ENCODE measurements at places on chromosomes 7 and 10.
A peak's percentile ranks its signal among the peaks of the same experiment; 100 is the strongest.

DNA sequence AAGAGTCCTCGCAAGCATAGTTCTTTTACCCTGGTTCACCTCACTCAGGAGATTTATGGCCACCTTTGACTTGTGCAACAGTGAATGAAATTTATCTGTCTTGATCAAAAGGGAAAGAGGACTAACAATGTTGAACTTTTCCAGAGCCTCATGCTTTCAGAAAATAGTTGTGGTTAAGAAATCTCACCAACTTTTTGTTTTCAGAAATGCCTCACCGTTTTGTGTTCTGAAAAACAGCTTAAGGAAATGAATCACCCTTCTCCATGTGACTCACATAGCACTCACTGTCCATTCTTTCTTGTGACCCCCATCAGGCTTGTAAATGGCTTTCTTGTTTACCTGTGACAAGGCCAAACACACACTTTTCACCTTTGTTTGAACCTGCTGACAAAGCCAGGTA lies 148.6 kb upstream of the FAM3C start:
- peak; percentile 35 for DNase-seq

DNA sequence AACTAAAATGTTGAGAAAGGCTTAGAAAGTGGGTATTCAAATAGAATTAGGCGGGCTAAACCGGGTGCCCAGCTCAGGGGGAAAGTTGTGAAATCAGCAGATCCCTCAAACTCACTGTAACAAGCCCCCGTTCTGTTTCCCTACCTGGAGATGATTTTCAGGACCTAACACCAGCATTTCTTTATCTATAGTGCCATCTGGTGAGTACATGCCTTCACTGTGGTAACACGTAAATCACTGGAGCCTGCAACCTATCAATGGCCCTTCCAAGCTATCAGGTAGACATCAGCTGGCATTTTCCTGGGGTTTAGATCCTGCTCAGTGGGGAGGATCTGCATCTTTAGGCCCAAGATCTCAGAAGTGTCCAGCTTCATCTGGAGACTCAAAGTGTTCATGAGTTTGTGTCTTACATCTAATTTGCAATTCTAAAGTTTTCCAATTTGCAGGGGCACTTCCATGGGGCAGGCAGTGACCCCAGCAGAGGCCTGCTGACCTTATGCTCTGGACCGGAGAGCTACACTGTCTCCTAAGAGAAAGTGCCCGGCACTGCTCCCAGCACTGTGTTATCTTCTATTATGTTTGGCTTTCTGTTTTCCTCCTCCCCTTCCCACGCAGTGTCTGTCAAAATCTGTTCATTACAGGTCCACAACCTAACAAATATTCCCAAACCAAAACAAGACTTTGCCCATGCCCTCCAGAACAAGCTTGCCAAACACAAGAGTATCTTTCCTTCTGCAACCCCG lies 132.5 kb downstream of the LSM5 start:
- DNase-seq, result no peak

DNA sequence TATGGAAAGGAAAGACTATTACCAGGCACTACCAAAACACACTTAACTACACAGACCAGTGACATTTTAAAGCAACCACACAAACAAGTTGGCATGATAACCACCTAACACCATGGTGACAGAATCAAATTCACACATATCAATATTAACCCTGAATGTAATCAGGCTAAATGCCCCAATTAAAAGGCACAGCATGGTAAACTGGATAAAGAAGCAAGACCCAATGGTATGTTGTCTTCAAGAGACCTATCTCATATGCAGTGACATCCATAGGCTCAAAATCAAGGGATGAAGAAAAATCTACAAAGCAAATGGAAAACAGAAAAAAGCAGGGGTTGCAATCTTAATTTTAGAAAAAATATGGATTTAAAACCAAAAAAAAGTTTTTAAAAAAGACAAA lies 86.0 kb downstream of the SAMD9 start:
- DNase-seq, result no peak

DNA sequence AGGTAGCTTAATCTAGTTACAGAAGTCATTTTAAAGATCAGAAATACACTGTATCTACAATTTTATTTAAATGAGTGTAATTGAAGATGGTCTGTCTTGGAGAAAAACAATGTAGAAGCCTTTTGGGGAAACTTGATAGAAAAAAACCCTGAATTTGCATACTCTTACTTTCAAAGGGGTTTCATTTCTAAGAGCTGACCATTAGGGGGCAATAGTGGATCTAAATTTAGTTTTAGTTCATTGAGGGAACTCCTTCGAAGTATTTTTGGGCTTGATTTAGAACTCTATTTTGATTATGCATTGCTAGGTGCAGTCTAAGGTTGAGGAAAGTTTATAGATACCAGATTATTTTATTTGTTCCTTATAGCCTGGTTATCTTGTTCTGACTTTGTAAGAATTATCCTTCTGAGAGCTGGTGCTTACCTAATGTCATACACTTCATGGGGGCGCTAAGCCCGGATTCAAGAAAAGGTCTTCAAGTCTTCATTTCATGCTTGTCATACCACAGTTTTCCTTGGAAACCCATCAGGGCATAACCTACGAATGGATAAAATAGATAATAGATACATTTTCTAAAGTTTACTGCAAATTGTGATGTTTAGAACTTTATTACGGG lies 69.1 kb upstream of the MXI1 start:
- DNase-seq, result peak; percentile 86

GRCh38 chr7:118349604-118350003 lies 125.1 kb downstream of the ANKRD7 start:
- DNase-seq, result no peak

- DNase-seq, result peak; percentile 12
Measured at GRCh38 chr10:115171392-115171960, 78.3 kb downstream of the ATRNL1 start.

DNA sequence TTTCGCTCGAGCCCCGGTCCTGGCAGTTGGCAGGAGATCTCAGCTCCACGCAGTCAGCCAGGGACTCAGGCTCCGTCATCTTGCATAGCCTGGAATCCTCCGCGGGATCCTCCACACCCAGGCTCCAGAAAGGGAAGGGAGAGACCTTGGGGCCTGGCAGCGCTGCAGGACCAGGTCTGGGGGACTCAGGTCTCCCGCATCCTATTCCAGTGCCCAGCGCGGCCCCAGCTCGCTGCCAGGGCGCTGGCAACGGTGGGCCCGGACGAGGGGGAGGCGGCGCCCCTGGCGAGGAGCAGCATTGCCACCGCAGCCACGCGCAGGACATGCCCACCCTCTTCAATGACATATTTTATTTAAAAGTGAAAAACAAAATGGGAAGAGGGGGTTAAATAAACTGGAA lies 83.4 kb downstream of the LANCL2 start:
- no peak for DNase-seq

GRCh38 chr7:32066441-32066840 lies 3.8 kb downstream of the PDE1C start:
- no peak for DNase-seq

- no peak for DNase-seq
Measured at GRCh38 chr7:111357691-111358090, 204.6 kb downstream of the IMMP2L start.

DNA sequence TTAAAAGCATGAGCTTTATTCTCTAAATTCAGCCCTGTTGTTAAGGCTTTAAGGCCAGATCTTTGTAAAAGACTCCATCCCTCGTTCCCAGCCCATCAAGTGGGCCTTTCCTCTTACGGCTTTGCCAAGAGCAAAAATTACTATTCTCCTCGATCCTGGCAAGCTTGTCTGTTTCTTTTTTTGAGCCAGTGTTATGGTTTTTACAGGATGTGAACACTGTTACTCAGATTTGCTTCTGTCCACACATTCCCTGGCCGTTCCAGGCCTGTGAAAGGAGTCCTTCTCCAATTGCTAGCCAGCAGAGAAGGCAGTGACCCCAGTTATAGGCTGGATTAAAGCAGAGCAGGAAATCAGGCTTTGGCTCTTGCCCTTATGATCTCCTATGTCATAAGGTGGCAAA lies 47.0 kb upstream of the EPC1 start:
- no peak for DNase-seq

DNA sequence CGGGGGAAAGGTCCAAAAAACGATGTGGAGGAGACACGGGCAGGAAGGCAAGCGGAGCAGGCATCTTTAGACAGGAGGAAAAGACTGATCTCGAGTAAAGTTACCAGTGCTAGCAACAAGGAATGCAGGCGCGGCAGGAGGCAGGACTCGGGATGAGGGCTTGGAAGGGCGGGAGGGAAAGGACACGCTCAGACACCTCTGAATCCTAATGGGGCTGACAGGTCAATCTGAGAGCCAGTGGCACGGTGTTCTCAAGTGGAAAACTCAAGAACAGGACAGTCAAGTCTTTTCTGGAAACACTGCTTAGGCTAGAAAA lies 155.3 kb upstream of the COBL start:
- DNase-seq, result no peak

DNA sequence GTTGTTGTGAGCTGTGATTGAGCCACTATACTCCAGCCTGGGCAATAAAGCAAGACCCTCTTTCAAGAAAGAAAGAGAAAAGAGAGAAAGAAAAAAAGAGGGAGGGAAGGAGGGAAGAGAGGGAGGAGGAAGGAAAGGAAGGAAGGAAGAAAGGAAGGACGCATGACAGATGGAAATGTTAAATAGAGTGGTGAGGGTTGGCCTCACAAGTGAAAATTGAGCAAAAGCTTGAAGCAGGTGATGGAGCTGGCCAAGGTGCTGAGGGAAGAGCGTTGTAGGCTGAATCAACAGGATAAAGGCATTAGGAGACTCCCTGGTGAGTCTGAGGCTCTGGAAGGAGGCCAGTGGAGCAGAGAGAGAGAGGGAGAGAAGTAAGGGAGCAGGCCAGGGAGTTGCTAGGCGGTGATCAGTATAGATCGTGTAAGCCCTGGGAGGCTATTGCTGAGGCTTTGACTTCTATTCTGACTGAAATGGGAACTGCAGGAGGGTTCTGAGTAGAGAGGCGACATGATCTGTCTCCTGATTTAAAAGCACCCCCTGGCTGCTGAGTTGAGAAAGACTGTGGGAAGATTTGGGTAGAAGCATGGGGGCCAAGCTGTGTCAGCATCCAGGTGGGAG lies 26.5 kb upstream of the TMEM248 start:
- peak; percentile 40 for DNase-seq

DNA sequence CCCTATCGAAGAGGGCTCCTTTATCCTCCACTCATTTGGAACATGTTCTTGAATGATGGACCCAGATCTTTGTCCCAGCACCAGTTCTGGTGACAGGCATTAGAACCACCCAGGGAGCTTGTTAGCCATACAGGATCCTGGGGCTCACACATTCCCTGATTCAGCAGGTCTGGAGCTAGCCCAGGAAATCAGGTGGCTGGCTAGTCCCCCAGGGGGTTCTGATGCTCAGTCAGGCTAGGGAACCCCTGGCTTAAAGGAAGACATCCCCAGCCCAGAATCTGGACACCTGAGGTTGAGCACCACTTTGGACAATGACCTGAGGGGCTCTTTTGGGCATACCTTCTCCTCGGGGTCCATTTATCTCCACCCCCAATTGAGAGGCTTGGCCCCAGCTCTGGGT lies 37.0 kb upstream of the NANOS1 start:
- DNase-seq, result no peak

GRCh38 chr10:120810298-120810697 lies 40.9 kb upstream of the WDR11 start:
- DNase-seq, result no peak

DNA sequence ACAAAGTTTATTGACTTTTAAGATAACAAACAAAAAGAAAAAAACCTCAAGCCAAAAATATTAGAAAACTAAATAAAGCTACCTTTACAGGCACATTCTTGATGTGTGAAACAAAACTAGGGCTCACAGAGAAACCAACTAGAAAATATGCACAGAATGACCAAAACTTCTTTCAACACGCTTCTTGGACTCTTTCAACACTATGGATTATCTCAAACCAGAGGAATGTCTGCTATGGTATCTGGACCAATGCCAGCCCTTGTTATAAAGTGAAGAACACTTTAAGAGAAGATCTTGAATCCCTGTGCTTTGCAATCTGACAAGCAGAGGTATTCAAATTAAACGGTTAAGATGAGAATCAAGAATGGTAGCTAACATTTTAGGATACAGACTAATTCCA lies 76.6 kb downstream of the DNAJC1 start:
- peak; percentile 76 for DNase-seq

GRCh38 chr10:80413271-80413996 lies 5.1 kb downstream of the PRXL2A start:
- peak; percentile 75 for DNase-seq

GRCh38 chr10:119665901-119666708 lies 14.9 kb downstream of the BAG3 start:
- no peak for DNase-seq

- DNase-seq, result no peak
Measured at GRCh38 chr7:2956076-2956475, 87.6 kb downstream of the CARD11 start.

DNA sequence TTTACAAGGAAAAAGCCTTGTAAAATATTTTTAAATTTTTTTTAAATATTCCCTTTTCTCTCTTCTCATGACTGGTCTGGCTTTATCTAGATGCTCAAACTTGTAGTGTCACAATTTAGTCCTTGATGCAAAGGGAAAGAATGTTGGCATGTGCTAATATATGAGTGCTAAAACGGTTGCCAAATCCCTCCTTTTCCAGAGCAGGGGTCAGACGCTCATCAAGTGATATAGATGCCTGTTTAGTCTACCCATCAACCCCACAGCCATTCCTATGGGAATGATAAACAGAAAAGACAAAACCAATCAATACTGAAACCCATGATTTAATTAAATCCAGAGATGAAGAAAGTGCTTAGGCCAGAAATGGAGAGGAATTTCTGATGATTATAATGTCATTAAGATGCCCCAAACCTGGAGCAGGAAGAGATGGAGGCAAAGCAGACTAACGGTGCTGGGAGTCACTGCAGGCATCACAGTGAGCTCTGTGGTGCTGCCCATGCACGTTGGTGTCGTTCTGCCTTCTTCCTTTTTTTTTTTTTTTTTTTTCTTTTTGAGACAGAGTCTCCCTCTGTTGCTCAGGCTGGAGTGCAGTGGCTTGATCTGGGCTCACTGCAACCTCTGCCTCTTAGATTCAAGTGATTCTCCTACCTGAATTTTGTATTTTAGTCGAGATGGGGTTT lies 210.1 kb upstream of the STK17A start:
- DNase-seq, result peak; percentile 15

DNA sequence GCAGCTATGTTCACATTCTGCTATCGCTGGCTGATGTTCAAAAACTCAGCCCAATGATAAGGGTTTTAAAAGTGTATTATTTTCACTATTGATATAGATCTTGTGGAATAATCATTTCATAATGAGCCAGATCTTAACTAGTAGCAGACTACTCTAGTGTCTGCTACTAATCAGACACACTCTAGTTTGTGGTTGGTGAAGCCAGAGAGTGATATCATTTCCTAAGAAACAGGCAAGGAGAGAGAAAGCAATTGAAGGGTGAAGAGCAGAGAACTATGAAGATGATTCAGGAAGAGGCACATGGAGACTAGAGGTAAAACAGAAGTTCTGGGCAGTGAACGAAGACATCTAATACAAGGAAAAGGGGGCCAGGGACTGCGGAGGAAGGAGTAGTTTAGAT lies 58.2 kb upstream of the BET1 start:
- no peak for DNase-seq

- DNase-seq, result no peak
Measured at GRCh38 chr7:82816272-82816671, 346.4 kb downstream of the PCLO start.

Measured in MV-4-11 (cell line).